ENCODE measurements at places on chromosomes 5 and 9.

DNA sequence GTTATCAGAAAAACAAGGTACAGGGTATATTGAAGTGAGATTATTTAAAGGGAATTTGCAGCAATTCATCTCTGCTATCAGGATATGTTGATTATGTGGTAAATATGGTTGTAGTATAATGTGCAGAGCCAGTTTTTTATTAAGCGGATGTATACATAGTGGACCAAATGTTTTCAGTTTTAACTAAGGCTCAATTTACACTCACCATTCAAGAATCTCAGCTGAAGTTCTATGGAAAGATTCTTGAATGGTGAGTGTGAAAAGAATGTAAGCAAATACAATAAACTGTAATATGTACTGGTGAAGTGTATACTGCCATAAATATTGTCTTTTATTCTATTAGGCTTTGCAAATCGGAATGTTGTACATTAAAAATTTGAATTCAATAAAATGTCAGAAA is 895.9 kb upstream of the CDH10 start:
- DNase-seq = no peak

GRCh38 chr5:97377582-97377981 is 194.5 kb upstream of the RIOK2 start:
- DNase-seq = no peak

- no peak for DNase-seq
Measured at GRCh38 chr5:112918679-112919078, 3.3 kb downstream of the REEP5 start.

- DNase-seq = no peak
Measured at GRCh38 chr5:151868451-151868850, 56.2 kb downstream of the GLRA1 start.

DNA sequence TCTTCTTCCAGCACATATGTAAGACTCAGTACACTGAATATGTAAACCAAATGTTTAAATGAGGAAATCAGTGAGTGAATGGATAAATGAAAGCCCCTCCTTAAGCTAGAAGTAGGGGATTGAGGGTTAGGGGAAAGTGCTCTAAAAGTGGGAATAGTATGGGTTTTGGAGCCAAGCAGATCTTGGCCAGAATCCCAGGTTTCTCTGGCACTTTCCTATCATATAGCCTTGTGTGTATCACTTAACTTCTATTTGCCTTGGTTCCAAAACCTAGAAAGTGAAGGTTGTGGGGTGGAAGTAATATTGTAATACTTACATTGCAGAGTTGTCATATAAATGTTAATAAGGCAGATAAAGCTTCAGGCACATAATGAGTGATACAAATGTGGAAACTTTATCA is 45.0 kb upstream of the SV2C start:
- no peak for DNase-seq

DNA sequence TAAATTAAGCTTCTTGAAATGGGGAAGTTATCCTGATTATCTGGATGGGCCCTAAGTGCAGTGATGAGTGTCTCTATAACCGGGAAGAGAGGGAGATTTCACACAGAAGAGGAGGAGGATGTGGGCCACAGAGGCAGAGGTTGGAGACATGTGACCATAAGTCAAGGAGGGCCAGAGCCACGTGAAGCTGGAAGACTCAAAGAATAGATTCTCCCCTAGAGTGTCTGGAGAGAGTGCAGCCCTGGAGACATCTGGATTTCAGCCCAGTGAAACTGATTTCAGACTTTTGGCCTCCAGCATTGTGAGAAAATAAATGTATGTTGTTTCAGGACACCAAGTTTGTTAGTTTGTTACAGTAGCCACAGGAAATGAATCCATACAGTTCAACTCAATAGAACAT is 442.9 kb downstream of the NTRK2 start:
- DNase-seq = no peak

- no peak for DNase-seq
Measured at GRCh38 chr9:32554107-32554506, 1.7 kb upstream of the TOPORS start.

DNA sequence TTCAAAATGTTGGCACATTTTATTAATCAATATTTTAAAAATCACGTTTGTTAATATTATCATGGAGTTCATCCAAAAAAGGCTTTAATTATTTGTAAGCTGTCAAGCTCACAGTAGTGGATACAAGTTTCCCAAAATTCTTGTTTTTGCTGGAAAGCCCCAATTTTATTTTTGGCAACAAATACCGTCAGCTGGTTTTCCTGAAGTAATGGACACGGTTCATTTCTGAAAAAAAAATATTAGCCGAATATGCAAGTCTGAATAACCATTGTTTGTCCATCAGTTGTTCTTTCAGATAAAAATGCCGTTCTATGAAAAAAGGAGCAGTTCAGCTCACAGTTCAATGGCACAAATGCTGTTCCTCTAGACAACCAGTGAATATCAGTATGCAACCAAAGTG is 101.5 kb upstream of the RAI14 start:
- no peak for DNase-seq

GRCh38 chr9:114278881-114279570 is 43.9 kb upstream of the ORM1 start:
- no peak for DNase-seq

GRCh38 chr5:6792376-6792775 is 79.1 kb downstream of the TENT4A start:
- no peak for DNase-seq

- no peak for DNase-seq
Measured at GRCh38 chr9:13974891-13975290, 339.1 kb downstream of the NFIB start.

All from stimulated activated CD4-positive, alpha-beta T cell treated with anti-CD3 and anti-CD28 coated beads, Interleukin-12 subunit alpha, Interleukin-12 subunit beta, amount 100 ng/mL, for 48 hours (primary cell).